Stimulated activated CD8-positive, alpha-beta memory T cell treated with anti-CD3 and anti-CD28 coated beads, Interleukin-7, amount 100 ng/mL, for 24 hours (primary cell): ENCODE measurements at places on chromosomes 13 and 19.

- no peak for DNase-seq
These were observed 1495.0 kb upstream of the PCDH20 start for GRCh38 chr13:62910541-62911060.

- no peak for DNase-seq
These were observed 150.6 kb downstream of the GPC6 start for GRCh38 chr13:93377196-93377595.

DNA sequence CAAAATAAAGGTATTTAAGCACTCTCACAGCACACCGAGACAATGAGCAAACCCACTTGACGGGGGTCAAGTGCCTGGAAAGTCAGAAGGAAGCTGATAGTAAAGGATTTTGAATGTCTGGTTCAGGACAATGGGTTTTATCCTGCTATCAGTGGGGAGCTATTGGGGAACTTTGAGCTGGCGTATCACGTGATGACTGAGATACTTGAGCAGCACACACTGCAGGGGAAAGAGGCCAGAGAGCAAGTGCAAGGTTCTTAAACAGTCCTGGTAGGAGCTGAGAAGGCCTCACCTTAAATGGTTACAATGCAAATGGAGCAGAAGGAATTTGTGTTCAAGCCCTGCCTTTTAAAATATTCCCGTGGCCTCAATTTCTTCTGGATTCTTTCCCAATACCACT is 225.3 kb downstream of the LACC1 start:
- DNase-seq, result no peak

- DNase-seq, result no peak
These were observed 32.5 kb upstream of the KATNAL1 start for GRCh38 chr13:30339738-30340330.

DNA sequence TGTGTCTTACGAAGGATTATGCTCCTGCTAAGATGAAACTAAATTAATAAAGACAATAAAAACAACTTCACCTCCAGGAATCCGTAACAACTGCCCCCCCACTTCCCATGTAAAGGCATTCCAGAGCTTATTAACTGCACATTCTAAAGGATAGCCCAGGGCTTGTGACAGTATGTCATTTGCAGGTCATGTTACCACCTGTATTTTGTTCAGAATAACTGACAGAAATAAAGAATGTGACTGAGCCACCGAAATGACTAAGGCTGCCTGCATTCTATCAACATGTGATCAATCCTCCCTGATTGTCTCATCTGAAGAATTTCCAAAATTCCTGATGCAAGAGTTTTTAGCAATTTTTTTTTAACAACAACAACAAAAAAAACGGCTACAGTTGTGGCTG is 117.2 kb downstream of the MIPEP start:
- DNase-seq, result no peak

DNA sequence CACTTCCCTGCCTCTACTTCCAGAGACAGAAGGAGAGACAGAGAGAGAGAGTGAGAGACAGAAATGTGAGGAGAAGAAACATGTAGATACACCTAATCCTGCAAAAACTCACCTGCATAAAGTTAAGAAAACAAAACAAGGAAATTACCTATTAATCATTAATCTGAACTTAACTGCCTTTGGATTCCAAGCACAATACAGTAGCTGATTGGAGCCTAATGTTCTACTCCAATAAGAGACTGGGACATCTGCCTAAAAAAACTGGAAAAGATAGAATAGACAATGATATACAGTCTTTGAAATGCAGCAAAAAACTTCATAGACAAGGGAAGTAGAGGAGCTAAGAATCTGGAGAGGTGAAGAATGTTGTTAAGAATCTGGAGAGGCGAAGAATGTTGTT is 910.2 kb upstream of the SLC10A2 start:
- DNase-seq, result no peak

GRCh38 chr13:111424134-111424533 is 103.7 kb downstream of the TEX29 start:
- no peak for DNase-seq

DNA sequence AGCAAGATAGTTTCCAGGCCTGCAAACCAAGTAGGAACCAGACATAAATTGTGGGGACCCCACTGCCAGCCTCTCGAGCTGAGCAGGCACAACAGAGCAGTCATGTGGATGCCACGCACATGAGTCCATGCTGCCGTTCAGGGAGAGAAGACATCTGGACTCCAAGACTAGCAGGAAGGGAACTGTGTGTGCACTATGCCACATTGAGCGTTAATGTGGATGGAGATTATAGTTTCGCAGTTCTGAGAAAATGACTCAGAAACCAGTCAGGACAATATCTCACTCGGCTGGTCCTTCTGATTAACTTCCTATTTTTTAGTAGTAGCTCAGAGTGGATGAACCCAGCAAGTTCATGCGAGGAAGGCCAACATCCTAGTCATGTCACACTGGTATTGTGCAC is 124.9 kb downstream of the CRYL1 start:
- no peak for DNase-seq

DNA sequence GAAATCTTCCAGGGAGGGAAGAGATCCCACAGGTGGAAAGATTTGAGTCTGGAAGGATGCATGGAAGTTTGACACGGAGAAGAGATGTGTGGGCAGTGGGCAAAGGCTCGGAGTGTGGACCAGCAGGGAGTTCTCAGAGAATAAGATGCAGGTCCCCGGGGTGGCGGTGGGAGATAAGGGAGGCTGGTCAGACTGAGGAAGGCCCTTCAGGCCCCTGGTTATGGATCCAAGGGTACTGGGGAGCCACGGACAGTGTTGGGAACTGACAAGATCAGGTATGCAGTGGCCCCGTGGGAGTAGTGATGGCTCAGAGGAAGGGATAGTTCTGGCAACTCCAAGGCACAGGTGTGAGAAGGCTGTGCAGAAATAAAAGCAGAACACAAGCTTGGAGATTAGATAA is 2.5 kb downstream of the CAMSAP3 start:
- DNase-seq, result no peak

GRCh38 chr13:42747399-42747873 is 33.9 kb upstream of the FAM216B start:
- no peak for DNase-seq

DNA sequence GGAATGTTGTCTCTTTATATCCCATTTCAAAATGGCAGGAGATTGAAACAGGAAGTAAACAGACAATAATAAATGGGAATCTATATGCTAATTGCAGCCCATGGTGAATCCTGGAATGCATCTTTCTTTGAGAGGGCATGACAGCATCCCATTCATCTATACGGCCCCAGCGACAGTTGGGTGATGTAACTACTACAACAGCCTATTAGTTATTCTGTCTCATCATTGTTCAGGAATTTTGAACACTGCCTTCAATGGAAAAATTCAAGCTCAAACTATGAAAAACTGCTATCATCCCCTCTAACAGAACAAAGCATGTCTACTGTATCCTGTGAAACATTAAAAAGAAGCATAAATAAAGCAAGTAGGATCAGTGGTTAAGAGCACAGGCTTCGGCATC is 262.1 kb downstream of the DCT start:
- no peak for DNase-seq

GRCh38 chr19:12208221-12208620 is 45.3 kb downstream of the ZNF136 start:
- DNase-seq, result no peak

DNA sequence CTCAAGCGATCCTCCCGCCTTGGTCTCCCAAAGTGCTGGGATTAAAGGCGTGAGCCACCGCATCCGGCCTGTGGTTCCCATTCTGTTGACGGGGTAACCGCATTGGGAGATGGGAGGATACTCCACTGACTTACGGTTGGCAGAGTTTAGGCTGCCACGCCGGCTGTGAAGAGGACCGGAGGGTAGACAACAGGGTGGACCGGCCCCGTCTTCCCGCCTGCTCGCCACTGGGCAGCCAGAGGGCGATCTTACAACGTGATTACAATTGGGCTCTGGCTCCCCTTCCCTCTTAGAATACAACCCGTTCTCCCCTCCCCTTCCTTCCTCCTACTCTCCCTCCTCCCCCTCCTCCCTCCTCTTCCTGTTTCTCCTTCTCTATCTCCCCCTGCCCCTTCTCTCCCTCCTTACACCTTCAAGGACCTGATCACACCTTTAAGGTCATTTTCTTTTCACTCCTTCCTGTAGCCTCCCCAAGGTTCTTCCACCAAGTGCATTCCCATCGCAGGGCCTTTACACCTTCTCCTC is 957 bp upstream of the CCDC194 start:
- peak; percentile 59 for DNase-seq

- no peak for DNase-seq
These were observed 38.7 kb downstream of the BRCA2 start for GRCh38 chr13:32354040-32354439.

- no peak for DNase-seq
These were observed 4.9 kb upstream of the HSPH1 start for GRCh38 chr13:31166591-31166990.

DNA sequence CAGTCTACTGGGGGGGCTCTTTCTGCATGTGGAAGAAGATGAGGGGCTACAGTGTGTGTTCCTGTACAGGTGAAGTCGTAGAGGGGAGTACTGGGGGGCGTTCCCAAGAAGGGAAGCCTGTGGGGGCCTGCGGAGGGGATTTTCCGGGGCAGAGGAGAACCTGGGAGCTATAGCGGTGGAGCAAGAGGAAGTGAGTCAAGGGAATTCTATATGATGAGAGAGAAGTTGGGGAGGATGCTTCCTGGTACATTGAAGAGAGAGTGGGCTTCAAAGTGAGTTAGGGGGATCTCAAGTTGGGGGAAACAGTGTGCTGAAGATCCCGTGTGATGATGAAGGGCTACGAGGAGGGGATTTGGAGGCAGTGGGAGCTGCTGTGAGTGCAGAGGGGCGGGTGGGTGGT is 1.9 kb upstream of the CACNG8 start:
- DNase-seq, result no peak

GRCh38 chr19:51107406-51108065 is 673 bp downstream of the CTU1 start:
- DNase-seq, result no peak

DNA sequence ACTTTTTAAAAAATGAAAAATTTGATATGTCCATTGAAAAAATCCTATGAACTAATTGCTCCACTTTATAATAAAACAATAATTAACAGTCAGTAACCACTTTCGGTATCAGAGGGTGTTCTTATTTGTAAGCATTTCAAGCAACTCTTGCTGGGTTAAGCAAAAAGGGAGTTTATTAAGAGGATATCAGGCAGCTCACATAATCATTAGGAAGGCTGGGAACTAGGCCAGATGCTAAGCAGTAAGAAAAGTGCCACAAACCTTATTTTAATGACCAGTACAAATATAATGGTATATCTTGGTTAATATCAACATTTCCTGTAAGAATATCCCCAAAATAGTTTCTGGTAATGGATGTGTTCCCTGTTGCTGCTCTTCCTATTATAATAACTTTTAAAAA is 2618.3 kb upstream of the PCDH20 start:
- DNase-seq, result no peak

DNA sequence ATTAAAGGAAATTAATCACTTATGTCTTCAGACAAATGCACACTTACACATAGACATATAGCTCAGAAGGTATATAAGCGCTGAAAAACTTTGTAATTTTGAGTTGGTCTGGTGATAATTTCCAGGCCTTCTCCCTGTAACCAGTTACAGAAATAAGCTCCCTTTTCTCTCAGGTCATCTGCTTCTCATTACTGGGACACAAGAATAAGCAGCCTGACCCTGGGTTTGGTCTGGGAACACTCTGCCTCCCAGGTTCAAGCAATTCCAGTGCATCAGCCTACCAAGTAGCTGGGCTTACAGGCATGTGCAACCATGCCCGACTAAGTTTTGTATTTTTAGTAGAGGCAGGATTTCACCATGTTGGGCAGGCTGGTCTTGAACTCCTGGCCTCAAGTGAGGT is 274.5 kb downstream of the LMO7 start:
- DNase-seq, result no peak

- no peak for DNase-seq
These were observed 112.3 kb upstream of the KLF12 start for GRCh38 chr13:74246487-74246886.

DNA sequence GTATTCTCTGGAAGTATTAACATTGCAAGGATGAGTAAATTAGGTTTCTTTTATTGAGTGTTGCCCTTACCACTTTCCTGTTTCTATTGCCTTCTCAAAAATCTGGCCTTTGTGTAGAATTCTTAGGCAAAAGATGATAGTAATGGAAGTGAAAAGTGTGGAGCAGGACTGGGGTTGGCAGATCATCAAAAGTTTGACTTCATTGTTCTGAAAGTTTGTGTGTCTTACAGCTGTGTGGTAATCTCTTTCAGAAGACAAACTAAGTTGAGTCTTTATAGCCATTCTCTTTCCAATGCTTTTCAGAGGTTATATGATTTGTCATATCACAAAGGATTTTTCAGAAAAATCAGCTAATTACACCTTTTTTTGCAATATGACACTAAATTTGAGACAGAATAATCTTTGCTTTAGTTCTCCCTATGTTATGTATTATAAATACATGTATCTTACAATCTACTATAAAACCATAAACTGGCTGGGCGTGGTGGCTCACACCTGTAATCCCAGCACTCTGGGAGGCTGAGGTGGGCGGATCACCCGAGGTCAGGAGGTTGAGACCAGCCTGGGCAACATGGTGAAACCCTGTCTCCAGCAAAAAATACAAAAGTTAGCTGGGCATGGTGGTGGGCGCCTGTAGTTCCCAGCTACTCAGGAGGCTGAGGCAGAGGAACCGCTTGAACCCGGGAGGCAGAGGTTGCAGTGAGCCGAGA is 8.7 kb upstream of the KCNRG start:
- no peak for DNase-seq

- no peak for DNase-seq
These were observed 9.7 kb downstream of the MEIOSIN start for GRCh38 chr19:45742969-45743368.

- DNase-seq, result no peak
These were observed at the start of gene PTGIR for GRCh38 chr19:46624958-46625661. TSS of gene PTGIR (minus strand) at chr19:46625089. CDS start at chr19:46624225, 864 bp downstream.

- no peak for DNase-seq
These were observed 42.3 kb downstream of the ENOX1 start for GRCh38 chr13:43744261-43745031.

DNA sequence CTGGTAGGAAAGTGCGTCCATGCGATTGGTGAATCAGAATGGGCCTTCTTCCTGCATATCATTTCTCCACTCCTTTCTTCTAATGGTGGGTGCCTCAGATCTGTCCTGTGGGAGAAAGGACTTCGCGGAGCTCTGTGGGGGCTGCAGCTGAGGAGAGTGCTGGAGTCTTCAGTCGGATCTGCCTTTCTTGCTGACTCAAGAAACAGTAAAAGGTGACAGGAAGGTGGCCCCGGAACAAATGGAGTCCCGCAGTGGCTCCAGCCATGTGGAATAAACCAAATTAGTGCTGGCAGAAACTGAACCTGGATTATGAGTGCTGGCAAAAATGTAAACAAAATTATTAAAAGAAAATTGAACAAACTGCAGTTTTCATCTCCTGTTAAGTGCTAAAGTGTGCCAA is 15.1 kb upstream of the GAS6 start:
- DNase-seq, result no peak

GRCh38 chr19:10870955-10871603 is at the start of gene CARM1:
TSS of gene CARM1 (plus strand) at chr19:10871553. CDS start at chr19:10871703, 150 bp downstream.
- peak; percentile 98 for DNase-seq

DNA sequence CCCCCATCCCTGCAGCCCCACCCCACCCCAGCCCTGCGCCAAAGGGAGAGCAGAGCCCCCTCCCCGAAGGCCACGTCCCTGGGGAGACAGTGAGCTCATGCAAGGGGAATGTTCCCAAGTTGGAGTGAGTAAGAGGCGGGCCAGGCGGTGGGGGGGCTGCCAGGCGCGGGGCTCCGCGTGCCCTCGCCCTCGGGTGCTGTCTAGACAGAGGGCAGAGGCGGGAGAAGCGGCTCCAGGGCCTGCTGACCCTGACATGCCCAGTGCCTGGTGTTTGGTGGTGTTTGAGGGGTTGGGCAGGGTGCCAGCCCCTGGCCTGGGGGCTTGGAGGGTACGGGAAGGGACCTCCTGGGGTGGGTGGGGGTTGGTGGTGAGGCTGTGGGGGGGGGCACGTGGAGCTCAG is 1.0 kb downstream of the FSTL3 start:
- DNase-seq, result no peak
